Cerebellum (tissue), 4 donors: ENCODE measurements at places on chromosomes 4 and X. TPM values are rescaled to one million over a fixed set of nuclear protein-coding genes. Genes with fewer than 3 reads are reported as not detected.

DNA sequence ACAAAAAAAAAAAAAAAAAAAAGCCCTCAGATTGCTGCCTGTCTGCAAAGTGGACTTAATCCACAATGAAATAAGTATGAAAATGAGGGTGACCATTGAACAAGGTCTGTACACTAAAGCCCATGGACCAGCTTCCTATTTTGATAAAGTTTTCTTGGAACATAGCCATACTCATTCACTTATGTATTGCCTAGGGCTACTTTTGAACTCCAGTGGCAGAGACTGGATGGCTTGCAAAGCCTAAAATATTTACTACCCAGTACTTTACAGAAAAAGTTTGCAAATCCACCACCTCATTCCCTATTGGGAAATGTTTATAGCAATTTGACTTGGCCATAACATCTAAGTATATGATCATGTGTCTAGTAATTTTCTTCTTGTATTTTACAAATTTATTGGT lies 481.7 kb downstream of the NAF1 start:
- DNase-seq = no peak

DNA sequence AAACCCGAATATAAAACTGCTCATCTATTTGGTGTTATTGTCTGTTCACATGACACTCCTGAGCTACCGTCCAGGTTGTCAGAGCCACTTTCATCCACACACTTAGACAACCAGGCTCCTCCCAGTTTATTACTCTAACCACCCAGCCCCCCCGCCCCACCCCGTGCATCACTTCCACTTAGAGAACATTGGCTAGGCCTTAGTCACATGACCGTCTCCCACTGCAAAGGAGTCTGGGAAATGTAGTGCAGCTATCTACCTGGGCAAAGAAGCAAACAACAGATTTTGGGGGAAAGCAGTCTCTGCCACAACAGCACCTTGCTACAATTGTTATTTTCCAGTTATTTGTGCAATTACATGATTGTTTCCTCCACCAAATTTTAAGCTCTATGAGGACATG lies 57.6 kb upstream of the RBPJ start:
- DNase-seq = no peak

The H2BW2 gene
- not detected for total RNA-seq

The CLNK gene
- not detected for total RNA-seq

- no peak for DNase-seq
Observed at GRCh38 chrX:67692246-67692645, 148.4 kb downstream of the AR start.

- no peak for DNase-seq
Observed at GRCh38 chr4:73967866-73968265, 14.0 kb downstream of the PF4 start.

The COX7B gene
- total RNA-seq = 120 TPM

The SEPTIN6 gene
- 45.1 TPM for total RNA-seq

- peak; percentile 20 for DNase-seq
Observed at GRCh38 chrX:40174854-40175510, 77.2 kb upstream of the BCOR start.

The ART3 gene
- total RNA-seq = not detected

The RLIM gene
- 70.9 TPM for total RNA-seq

The ADAMTS3 gene
- total RNA-seq = 13.8 TPM

DNA sequence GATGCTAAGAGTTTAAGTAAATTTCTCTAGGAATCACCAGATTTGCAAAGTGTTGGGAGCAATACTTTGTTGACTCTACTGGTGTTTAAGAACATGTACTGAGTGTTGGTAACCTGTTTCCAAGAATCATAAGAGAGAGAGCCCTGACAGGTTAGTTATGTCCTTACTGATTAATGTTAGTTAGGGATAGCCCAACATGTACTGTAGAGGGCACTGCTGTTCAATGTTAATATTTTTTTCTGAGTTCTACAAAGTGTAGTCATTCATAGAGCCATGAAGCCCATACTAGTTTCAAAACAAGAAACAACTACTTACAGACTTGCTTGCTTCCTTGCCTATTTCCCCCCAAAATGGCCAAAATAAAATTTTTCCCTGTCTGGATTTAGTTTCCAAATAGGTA lies 11.9 kb downstream of the TMPRSS11D start:
- peak; percentile 6 for DNase-seq

- no peak for DNase-seq
Observed at GRCh38 chrX:38616904-38617303, 55.6 kb downstream of the TSPAN7 start.

DNA sequence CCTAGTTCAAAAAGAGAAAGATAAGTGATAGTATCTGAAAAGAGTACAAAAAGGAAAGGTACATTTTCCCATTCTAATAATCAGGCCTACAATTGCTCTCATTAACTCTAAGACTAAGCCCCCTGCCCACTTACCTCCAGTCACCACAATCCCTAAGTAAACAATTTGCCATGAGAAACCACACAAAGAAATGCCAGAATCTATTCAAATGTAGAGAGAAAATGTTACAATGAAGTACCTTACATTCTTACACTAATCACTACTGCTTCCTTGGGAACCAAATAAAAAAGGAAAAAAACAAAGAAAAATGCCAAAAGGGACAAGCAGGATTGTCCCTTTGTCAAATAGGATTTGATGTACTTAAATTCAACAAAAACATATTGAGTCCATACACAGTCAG lies 188.2 kb upstream of the NRK start:
- DNase-seq = no peak

DNA sequence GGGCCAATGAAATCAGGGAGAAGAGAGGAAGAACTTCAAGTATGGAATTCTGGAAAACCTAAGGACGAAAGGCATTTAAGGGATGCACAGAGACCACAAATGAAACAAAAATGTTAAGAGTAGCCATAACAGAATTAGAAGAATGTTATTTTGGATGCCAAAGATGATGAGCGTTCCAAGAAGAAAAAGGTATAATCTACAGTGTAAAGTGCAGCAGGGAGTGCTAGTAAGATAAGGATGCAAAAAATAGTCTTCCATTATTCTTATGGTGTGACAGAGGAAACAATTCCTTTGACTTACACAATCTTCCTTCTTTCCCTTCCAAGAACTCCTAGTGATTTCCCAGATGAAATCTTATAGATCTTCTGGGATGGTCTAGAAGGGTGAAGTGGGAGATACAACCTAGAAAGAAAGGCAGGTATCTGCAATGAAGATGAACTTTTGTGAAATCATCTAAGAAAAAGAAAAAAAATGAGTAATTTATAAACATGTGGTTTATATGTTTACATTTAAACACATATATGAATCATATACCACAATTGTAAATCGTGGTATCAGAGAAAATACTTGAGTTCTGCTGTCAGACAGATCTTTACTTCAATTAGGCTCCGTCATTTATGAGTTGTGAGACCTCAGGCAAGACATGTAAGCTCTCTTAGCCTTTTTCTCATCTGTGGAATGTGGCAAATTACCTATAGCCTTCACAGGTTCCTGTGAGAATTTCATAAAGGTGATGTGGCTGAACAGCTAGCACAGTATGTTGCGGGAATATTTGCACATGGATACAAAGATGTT lies 8.1 kb downstream of the MORF4L2 start:
- DNase-seq = no peak

The PTTG2 gene
- 1.00 TPM for total RNA-seq
